ENCODE measurements at places on chromosomes 3 and 15.

DNA sequence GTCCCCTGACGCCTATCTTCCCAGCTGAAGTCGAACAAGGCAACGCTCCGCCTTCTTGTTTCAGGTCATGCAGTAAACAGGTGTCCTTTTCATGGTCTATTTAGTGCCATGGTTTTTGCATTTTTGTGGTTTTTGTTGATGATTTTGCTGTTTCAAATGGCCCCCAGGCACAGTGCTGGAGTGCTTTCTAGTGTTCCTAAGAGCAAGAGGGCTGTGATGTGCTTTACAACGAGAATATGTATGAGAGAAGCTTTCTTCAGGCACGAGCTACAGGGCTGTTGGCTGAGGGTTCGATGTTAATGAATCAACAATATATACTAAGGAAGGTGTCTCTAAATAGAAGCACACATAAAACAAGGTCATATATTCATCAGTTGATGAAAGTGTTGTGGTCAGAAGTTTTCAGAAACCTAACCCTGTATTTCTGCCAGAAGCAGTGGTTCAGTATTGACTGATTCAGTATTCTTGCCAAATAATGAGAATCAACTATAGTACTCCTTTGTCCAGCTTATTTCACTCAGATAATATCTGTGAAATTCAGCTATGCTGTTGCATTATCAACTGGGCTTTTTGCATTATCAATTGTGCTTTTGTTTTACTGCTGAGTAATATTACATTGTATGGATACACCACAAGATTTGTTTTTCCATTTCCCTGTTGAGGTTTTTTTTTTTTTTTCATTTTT is 18.5 kb downstream of the LIMD1 start:
- no peak for DNase-seq

DNA sequence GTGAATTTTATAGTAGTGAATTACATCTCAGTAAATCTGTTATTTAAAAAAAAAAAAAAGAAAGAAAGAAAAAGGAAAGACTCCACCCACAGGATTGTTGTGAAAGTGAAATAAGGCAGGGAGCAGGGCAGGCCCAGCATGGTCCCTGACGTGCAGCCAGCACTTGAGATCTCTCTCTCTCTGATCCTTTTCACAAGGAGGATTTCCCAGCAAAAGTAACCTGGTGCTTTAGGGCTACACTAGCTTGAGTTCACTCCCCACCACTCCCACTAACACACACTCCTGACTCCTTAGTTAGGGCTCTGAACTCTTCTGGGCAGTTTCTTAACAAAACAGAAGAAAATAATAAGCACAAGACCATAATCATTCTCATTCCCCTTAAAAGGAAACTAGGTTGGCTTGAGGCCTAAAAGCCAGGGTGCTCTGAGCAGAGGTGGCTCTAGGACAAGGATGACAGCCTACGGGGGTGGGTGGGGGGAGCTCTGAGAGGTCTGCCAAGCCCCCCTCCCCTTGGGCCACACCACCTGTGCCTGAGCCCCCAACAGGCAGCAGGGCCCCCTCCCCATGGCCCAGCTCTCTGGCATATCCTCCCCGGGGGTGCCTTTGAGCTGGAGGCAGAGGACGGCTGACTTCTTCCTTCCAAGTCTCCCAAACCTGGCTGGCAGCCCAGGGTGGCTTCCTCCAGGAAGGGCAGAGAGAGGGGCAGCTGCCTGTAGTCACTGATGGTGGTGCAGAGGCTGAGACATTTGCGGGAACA is 856 bp downstream of the TMEM40 start:
- DNase-seq: no peak

DNA sequence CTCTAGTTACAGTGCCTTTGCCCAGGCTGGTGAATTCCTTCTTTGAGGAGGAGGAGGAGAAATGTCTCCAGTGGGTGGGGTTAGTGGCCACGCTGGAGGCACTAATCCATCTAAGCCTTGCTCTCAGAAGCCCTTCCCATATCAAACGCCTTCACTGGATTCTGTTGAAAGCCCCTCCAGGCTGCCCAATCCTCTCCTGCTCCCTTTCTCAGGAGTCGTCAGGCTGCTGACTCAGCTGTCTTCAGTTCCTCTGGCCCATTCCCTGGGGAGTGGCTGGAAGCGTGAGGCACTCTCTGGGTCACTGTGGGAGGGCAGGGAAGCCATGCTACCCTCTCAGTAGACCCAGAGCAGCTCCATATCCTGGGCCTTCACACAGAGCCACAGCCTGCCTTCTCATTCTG is 2.7 kb downstream of the AP2M1 start:
- no peak for DNase-seq

DNA sequence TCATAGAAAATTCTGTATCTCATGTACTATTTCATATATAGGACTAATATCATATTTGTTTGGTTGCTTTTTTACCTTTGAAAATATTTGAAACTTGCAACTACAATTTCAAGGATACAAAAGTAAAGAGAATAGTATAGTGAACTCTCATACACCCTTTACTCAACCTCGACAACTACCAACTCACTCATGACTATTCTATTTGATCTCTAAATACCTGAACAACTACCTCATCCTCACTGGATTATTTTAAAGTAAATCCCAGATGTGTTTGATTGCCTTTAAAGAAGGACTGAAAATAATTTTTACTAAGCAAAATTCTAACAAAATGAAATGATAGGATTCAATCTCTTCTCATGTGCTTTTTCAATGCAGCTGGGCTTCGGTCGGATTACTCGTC is 12.1 kb downstream of the TMPRSS7 start:
- no peak for DNase-seq

GRCh38 chr3:72335458-72336095 is 512.7 kb downstream of the SHQ1 start:
- no peak for DNase-seq

GRCh38 chr3:181704421-181705085 is 7.2 kb upstream of the SOX2 start:
- DNase-seq: no peak

All from frontal cortex (tissue), 4 donors.